ENCODE measurements at places on chromosomes 3 and 15.

GRCh38 chr3:190306026-190306425 is 16.2 kb downstream of the CLDN1 start:
- DNase-seq: no peak

DNA sequence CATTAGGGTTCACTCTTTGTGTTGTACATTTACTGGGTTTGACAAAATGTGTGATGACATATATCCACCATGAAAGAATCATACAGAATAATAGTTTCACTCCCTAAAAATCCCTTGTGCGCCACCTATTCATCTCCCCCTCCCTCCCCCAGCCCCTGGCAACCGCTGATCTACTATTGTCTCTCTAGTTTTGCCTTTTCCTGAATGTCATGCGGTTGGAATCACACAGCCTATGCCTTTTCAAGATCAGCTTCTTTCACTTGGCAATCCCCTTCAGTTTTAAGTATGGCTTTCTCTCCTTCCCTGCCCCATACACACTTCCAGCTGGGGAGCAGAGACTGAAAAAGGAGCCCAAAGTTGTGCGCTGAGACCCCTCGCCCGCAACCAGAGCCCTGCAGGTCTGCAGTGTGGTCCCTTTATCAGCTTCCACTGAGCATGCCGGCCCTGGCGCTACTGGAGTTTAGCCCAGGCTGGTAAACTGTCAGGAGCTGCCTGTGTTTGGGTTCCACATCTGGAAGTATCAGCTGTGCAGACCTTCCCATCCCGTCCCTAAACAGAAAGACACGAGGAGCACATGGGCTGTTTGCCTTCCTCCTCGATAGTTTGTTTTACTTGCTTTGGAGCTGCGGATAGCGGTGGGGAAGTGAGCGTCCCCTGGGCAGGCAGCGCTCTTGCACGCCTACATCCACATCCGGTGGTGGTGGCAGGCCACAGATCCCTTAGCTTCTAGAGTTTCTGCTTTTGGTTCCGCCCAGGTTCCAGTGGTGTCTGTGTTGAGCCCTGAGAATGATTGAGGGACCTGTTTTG is 12.3 kb downstream of the BOC start:
- no peak for DNase-seq

GRCh38 chr15:85542895-85543331 is 162.5 kb downstream of the AKAP13 start:
- DNase-seq: peak; percentile 41

DNA sequence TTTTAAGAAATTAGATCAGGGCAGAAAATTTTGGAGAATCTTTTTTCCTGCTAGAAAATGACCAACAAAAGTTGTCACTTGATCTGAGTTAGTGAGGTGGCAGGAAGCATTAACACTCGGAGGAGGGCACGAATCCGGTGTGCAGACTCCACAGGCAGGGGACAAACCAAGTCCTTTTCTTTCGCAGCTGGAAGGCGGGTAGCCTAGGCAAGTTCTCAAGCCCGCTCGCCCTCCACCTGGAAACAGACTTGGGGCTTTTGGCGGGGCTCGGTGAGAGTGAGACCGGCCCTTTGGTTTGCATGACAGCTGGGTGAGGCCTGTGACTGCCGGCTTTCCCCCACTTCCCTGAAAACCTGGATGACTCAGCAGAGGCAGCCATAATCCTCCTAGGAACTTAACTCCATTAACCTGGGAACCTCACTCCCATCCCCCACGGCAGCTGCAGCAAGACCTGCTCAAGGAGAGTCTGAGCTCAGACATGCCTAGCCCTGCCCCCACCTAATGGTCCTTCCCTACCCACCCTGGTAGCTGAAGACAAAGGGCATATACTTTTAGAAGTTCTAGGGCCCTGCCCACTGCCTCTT is 134.8 kb downstream of the MFSD1 start:
- DNase-seq: no peak

- no peak for DNase-seq
Measured at GRCh38 chr3:179651687-179652446, 973 bp upstream of the USP13 start.

DNA sequence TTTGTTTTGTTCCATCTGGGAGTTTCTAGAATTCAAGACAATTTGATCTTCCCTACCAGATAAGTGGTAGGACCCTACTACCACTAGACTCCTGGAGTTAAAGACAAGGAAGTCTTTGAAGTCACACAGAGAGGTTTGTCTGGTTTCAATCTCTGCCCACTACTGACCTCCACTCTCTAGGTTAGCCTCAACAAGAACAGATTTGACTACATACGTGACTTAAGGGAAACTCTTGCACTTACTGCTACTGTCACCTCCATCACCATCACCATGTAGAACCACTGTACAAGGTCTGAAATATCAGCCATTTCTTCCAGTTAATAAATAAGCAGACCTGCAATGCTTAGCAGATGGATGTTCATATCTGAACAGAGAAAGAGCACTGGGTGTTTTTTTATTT is 148.3 kb upstream of the ARHGEF26 start:
- no peak for DNase-seq

GRCh38 chr3:133457025-133457424 is 57.2 kb downstream of the BFSP2 start:
- DNase-seq: no peak

DNA sequence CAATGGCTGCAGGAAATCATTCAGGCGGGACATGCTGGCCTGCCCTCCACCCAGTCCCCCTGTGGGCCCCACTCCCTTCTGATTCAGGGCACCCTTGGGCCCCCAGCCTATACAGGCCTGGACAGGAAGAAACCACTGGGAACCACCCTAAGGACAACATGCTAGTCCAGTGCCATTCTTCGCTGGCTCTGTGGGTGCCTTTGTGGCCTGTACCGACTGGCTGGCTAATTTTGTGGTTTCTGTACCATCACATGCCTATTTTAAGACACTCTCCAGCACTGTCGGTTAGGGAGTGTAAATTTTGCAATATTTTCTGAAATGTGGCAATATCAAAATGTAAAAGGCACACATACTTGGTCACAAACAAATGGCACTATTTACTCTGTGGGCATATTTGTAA is 61.4 kb upstream of the POLG start:
- no peak for DNase-seq

- no peak for DNase-seq
Measured at GRCh38 chr3:126423191-126424038, 28.7 kb downstream of the CFAP100 start.

DNA sequence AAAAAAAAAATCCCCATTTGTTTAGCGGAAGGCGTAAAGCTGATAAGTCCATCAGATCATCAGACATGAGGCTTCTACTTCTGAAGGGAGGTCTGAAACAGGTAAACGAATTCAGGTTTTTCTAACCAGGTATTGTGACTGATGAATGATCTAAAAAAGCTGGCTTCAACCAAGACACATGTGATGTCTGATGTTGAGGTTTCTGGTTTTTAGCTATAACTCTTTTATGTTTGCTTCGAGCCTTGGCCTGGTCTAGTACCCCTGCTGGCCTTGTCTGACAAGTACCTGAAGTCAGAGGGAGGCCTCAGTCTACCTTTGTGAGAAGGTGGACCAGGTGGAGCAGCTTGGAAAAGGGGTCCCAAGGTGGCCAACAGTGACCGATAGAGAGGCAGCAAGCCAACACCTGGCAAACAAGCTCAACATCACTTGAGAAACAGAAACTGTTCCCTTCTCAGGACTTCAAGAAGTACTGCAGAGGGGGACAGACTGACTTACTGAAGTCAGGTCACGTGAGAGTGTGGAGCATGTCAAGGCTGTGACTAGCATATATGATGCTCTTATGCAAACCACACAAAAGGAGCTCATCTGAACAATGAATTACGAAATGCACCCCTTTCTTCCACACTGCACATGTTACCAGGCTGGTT is 33.0 kb upstream of the CA12 start:
- DNase-seq: no peak

DNA sequence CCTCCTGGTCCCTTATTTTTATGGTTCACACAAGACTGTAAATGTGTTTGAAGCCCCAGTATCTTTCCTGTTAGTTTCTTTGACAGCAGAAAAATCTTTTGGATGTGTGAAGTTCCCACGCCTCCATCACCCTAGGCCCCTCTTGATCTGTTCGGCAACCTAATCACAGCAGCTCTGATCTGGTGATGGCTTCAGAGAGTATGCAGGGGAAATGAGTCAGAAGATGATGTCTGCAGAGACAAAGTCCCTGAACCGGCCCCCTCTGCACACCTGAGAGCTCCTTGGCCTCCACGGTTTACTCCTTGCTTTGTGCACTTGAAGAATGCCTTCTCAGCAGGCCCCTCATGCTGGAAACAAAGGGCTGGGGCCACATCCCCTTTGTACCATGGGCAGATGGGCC is 63.5 kb downstream of the CLDN11 start:
- no peak for DNase-seq

DNA sequence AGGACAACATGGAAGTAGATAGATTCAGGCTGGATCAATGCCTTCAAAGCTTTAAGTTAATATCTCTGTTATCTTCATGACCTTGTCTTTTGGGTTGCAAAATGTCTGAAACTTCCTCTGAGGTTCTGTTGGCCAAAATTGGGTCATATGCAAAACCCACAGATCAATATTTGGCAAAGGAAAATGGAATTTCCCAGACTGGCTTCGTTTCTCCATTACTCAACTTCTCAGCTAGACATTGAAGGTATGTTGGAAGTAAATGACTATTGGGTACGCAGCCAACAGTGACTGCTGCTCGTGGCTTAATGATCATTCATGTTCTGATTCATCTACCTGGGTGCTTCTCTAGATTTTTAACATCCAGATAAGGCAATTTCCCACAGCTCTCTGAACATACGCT is 675.4 kb upstream of the SGO1 start:
- no peak for DNase-seq

GRCh38 chr3:43004282-43004681 is 25.2 kb downstream of the GASK1A start:
- no peak for DNase-seq

DNA sequence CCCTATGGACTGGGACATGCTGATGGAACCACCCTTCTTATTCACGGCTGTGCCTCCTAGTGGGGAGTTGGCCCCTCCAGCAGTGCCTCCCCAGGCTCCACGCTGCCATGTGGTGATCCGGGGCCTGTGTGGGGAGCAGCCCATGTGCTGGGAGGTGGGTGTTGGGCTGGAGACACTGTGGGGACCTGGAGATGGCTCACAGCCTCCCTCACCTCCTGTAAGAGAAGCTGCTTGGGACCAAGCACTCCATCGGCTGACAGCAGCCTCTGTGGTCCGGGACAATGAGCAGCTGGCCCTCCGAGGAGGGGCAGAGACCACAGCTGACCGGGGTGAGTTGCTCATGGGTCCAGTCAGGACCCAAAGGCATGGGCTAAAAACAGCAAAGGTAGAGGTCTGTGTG is 9.1 kb downstream of the ALG3 start:
- DNase-seq: no peak

DNA sequence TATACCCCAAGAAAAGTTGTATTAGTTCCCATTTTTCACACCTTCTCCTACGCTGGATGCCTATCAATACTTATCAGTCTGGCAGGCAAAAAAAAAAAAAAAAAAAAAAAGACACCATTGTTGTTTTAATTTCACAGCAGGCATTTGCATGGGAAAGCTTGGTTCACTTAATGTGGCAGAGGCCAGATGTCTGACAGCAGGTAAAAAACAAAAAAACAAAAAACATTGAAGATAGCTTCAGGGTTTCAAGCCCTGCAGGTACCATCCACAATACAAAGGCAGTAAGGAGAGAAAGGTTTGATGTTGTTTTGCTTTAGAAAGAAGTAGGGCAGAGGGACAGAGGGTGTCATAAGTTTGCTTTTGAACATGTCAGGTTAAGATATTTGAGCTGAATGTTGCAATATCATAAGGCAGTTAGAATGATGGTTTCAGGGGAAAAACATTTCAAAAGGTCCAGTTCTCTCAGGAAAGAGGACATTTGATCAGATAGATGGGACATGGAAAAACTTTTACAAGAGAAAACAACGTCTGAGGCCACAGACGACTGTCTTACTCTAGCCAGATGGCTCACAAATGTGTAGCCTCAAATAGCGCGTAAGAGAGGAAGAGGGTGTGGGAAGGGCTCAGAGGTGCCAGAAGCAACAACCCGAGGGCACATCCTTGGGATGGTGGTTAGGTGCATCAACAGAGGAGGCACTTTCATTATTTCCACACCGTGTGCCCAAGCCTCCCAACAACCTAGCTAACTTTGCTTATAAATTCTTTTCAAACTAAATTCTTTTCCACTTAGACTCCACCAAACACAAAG is 25.7 kb downstream of the PCOLCE2 start:
- no peak for DNase-seq

GRCh38 chr3:8519156-8519555 is 17.5 kb downstream of the LMCD1 start:
- DNase-seq: no peak

- DNase-seq: no peak
Measured at GRCh38 chr3:194833114-194833910, 147.6 kb downstream of the FAM43A start.

- DNase-seq: no peak
Measured at GRCh38 chr15:89751748-89752147, 699 bp upstream of the MESP1 start.

- DNase-seq: no peak
Measured at GRCh38 chr15:94297558-94297957, 66.2 kb downstream of the MCTP2 start.

GRCh38 chr15:92963794-92964193 is 63.7 kb downstream of the CHD2 start:
- no peak for DNase-seq

DNA sequence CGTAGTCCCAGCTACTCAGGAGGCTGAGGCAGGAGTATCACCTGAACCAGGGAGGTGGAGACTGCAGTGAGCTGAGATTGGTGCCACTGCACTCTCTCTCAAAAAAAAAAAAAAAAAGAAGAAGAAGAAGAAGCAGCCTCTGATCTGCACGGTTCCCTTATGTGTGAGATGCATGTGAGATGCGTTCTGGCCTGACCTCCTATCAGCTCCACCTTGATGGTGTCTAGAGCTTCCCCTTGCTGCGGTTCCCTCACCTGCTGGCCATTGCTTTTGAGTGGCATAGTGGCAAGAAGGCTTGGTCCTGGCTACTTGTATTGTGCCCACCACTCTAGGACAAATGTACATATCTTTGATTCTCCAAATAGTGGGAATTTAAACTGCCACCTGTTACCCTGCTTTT is 49.4 kb upstream of the CFAP161 start:
- DNase-seq: no peak

- DNase-seq: no peak
Measured at GRCh38 chr15:65414841-65415621, 7.7 kb downstream of the IGDCC4 start.

DNA sequence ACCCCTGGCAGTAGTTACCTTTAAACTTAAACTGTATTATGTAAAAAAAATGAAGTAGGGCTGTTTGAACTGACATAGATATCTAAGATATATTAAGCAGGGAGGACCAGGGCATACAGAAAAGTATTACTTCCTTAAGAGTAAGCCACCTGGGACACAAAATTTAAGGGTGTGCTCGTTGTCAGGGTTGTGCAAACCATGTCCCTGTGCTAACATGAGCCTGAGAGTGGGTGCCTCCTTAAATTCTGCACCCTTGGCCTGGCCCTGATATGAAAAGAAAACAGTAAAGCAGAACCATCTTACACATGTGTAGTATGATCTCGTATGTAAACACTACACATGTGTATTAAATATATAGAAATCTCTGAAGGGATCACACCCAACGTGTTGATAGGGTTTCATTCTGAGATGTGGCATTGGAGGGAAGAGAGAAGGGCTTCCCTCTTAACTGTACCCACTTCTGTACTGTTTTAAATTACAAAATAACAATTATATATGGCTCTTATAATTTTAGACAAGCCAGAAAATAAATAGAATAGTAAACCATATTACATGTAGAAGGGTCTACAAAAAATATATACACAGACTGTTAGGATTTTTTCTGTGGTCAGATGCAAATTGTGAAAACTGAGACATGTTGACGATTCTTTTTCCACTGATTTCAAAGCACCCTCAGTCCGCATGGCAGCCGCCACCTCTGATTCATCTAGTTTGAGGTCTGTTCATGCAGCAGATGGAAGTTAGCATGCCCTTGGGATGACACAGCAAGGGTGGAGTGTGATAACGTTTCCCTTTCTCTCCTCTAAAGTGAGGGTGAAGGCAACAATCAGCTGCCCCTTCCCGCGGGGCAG is 400.8 kb upstream of the PROK2 start:
- DNase-seq: no peak
